ENCODE measurements at places on chromosomes 7 and 10.

DNA sequence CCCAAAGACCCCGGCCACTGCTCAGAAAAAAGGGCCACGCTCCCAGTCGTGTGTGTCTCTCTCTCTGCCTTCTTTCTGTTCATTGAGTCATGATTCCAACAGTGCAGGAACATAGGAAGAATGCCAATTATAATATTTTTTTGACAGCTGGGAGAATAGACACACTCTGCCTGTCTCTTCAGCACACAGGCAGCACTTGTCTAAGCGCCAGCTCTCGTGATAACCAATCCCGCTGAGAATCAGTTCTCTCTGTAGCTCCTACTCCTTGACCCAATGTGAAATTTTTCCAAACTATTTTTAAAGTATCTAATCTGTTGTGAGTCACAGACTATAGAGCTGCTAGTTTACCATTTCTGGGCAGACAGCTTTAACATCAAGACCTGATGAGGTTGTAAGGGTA is 145.7 kb upstream of the RHEB start:
- DNase-seq, result peak; percentile 77

GRCh38 chr10:126690534-126690933 is 20.0 kb upstream of the C10orf90 start:
- DNase-seq, result no peak

GRCh38 chr7:97499204-97499603 is 232.7 kb upstream of the TAC1 start:
- DNase-seq, result no peak

GRCh38 chr7:157898261-157898660 is 561.5 kb downstream of the DNAJB6 start:
- DNase-seq, result no peak

DNA sequence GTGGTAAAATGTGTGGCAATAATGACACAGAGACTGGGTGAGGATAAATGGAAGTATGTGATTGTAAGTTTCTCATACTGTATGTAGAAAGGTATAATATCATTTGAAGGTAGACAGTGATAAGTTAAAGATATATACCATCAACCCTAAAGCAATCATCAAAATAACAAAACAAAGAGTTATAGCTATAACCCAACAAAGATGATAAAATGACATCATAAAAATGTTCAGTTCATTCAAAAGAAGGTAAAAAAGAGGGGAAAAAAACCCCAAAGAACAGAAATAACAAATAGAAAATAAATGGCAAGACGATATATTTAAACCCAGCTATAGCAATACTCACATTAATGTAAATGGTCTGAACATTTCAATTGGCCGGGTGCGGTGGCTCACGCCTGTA is 17.4 kb upstream of the TCF7L2 start:
- DNase-seq, result no peak

- no peak for DNase-seq
Measured at GRCh38 chr7:116468534-116468933, 31.0 kb upstream of the CAV2 start.

DNA sequence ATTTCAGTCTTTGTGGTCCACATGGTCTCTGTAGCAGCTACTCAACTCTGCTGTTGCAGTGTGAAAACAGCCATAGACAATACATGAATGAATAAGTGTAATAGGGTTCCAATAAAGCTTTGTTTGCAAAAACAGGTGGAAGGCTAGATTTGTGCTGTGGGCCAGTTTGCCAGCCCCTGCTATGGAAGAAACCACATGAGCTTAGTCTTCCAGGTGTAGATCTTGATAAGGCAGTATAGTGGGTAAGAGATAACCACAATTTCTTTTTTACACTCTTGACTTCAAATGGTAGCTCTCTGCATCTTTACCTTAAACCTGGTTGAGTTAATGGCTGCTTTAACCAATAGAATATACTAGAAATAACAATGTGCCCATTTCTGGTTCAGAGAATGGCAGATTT is 135.0 kb upstream of the PALS2 start:
- no peak for DNase-seq

DNA sequence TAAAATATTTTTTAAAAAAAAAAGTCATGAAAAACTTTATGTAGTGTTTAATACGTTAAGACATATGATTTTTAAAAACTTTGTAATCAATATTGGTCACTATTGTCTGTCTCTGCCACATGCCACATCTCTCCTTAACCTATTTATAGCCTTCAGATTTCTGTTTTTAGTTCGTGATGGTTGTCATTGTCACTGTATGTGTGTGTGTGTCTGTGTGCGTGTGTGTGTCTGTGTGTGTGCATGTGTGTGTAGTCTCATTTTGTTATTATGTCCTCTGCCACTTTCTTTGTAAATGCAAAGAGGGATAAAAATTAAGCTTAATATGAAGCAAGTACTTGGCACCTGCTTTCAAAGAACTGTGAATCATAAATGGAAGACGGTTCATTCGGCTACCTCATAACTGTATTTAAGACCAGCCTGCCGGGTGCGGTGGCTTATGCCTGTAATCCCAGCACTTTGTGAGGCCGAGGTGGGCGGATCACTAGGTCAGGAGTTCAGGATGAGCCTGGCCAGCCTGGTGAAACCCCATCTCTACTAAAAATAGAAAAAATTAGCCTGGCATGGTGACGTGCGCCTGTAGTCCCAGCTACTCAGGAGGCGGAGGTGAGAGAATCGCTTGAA is 354.0 kb downstream of the ARL4A start:
- no peak for DNase-seq

DNA sequence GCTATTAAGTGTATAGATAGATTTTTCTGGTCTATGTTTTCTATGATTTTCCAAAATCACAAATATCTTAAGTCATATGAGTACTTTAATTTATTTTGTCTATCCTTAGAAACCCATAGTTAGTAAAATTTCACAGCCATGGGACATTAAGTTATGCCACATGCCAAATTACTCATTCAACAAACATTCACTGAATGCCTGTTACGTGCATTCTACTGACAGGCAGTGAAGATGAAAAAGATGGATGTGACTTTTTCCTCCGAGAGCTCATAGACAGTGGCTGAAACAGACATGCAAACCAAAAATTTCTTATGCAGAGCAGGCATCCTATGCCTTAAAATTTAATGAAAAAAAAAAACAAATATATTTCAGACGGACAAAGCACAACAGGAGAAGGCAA is 84.9 kb downstream of the CHRM2 start:
- peak; percentile 84 for DNase-seq

- no peak for DNase-seq
Measured at GRCh38 chr10:129101232-129101980, 365.6 kb upstream of the MGMT start.

- no peak for DNase-seq
Measured at GRCh38 chr7:158508802-158509385, 78.7 kb downstream of the PTPRN2 start.

DNA sequence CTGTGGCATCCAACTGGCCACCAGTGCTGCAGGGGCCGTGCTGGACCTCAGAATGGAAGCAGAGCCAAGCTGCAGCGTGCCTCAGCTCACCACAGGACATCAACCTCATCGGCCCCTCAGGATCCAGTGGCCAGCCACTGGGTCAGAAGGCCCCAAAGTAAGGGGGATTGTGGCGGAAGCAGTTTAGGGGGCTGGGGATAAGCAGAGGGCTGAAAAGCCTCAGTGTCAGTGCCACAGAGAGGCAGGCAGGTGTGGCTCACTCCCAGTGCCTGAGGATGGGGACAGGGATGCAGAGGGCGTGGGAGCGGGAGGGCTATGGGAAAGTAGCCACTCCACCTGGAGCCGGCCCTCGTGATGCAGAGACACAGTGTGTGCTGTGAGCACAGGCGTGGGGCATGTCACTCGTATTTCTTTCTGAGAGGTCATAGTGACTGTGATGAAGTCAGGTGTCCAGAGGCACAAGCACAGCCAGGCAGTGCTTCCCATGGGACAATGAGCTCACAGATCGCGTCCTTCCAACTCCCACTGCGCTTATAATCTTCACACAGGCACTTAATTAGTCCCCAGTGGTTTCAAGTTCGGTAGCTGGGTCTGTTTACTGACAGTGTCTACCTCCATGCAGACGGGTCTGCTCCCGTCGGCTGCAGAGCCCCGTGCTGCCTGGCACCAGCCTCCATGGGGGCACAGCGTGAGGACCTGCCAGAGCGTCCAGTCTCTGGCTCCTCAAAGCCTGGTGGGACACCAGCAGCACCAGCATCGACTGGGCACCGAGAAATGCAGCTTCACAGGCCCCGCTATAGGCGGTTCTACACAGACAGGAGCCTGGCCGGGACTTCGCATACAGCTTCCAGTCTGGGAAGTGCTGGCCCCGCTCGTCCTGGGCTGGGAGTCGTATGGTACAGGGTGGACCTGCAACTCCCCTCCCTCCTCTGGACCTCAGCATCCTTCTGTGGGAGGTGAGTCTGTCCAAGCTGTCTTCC is 42.9 kb upstream of the CNPY1 start:
- DNase-seq, result no peak

GRCh38 chr10:73366381-73367298 is 8.0 kb upstream of the CFAP70 start:
- DNase-seq, result no peak

- no peak for DNase-seq
Measured at GRCh38 chr7:129008645-129009414, 46.1 kb downstream of the TNPO3 start.

DNA sequence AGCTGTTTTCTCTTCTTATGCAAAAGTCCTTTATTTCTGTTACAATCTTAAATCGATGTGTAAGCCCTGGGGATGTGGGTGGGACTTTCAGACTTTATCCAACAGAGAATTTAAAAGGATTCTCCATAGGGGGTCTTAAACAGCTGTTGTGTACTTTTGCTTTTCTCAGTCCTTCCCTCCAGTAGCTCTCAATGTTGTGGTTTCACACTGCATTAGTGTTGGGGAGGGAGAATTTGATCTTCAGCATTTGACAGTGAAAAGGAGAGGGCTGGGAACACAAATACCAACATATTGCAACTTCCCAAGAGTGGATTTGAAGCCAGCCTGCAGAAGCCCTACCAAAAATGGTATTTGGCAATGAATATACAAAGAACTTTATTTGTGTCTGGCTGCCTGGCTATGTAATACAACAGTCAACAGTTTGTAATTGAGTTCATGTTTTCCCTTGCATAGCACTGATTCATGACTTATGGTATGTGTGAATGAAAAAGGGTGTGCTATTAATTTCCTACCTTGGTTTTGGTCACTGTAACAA is 80.1 kb upstream of the CAPZA2 start:
- DNase-seq, result peak; percentile 87

- no peak for DNase-seq
Measured at GRCh38 chr7:672891-673290, 53.6 kb upstream of the DNAAF5 start.

DNA sequence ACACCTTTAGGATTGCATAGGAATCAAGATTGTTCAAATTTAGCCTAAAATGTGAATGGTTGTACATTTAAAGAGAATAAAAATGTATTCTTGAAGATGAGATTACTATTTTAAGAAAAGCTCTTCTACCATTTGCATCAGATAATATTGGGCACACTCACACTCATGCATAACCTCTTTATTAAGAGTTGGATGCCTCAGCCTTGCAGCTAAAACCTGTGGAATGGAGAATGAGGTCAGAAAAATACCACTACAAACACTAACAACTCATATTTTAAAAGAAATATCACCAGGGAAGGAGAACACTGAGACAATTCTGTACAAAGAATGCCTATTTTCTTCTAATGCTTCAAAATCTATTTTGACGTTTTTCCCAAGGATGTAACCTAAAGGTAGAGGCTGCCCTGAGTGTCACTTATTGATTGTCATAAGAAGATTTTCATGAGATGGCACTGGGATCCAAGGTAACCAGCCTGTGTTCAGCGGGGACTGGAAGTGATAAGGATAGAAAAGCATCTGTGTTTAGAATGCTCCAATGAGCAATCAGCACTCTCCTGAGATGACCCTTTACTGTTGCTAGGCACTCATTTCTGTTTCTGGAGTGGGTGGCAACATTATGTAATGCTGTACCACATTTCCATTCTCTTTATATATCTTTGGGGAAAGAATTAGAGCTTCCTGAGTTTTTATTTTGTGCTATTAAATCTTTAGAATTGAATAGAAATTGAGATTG is 26.6 kb downstream of the REEP3 start:
- DNase-seq, result peak; percentile 42

GRCh38 chr7:92295391-92295790 is 49.6 kb downstream of the ANKIB1 start:
- peak; percentile 22 for DNase-seq

- peak; percentile 32 for DNase-seq
Measured at GRCh38 chr10:23325132-23325531, 19.5 kb downstream of the C10orf67 start.

- DNase-seq, result no peak
Measured at GRCh38 chr7:147999962-148000361, 590.6 kb upstream of the C7orf33 start.

DNA sequence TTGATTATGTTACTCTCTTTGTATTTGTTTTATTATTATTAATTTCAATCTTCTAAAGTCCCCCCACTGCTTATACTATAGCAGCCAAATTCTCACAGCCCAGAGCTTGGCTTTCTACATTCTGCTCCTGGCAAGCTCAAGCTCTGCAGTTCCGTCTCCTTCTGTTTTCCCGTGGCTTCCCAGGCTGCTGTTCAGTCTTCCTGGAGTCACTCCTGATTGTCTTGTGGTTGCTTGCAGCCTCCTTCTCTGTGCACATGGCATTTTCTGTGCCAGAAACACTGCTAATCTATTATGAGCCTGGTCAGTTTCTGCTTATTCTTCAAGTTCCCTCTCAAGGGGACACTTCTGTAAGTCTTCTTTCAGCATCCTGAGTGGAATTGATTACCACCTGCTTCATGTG is 533.7 kb upstream of the IGFBP3 start:
- peak; percentile 46 for DNase-seq

GRCh38 chr10:47173929-47174442 is 126.0 kb upstream of the GDF10 start:
- DNase-seq, result peak; percentile 45

DNA sequence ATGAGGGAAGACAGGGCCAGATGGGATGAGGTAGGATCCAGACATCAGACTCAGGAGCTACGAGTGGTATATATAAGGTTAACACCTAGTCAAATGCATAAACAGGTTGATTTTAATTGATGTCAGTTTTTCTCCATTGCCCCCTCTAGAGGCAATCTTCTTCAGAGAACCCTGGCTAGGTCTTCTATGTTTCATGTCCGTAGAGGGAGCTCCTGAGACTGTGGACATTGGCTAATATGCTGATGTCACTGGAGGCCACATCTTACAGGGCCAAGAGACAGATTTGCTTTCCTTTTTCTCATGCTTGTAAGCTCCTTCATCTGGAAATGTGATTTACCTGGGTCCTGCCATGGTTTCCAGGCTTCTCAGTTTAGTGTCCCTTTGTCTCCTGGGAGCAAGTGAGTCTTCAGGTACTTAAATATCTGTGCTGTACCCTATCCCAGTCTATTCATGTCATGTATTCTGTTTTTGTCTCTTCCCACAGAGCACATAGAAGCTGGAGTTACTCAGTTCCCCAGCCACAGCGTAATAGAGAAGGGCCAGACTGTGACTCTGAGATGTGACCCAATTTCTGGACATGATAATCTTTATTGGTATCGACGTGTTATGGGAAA is 161.6 kb upstream of the PRSS1 start:
- DNase-seq, result peak; percentile 82

- no peak for DNase-seq
Measured at GRCh38 chr10:74067373-74068352, 69.7 kb downstream of the VCL start.

- DNase-seq, result peak; percentile 92
Measured at GRCh38 chr10:32298075-32298812, 48.7 kb downstream of the EPC1 start.
